ENCODE measurements at places on chromosomes 3 and 15.

- DNase-seq, result no peak
Observed at GRCh38 chr3:107410606-107411005, 33.4 kb downstream of the CCDC54 start.

- no peak for DNase-seq
Observed at GRCh38 chr3:47664519-47664918, 85.9 kb upstream of the CSPG5 start.

DNA sequence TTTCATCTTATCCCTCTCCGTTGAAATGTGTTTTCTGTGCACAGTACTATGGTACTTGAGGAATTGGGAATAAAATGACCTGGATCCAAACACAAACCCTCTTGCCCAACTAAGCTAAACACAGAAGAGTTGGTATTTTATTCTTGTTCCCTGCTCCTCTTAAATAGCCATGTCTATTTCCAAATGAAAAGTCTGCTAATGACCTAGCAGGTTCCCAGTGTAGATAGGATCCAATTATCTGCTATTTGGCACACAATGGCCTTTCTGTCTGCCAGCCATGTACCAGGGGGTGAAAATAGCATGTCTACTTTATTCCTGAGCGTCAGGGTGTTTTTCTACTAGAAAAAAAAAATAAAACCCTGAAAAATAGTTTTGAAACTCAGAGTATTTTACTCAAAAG is 657.0 kb upstream of the NAALADL2 start:
- no peak for DNase-seq

DNA sequence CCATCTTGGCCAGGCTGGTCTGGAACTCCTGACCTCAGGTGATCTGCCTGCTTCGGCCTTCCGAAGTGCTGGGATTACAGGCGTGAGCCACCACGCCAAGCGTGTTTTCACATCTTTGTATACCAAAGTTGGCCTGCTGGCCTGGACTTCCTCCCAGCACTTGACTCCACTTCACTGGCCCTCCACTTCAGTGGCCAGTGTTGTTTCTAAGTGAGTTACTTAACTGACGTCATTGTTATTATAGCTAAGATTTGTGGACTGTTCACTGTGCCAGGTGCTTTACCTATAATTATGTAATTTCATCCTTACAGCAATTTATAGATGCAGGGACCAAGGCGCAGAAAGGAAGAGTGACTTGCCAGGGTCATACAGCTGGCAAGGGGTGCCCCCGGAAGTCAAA is 52.0 kb downstream of the HRH1 start:
- DNase-seq, result no peak

DNA sequence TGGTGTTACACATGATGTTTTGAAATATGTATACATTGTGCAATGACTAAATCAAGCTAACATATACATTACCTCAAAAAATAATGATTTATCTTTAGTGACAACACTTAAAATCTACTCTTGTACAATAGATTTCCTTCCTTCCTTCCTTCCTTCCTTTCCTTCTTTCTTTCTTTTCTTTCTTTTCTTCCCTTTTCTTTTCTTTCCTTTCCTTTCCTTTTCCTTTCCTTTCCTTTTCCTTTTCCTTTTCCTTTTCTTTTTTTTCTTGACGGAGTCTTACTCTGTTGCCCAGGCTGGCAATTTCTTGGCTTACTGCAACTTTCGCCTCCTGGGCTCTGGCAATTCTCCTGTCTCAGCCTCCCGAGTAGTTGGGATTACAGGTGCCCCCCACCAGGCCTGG is 170.5 kb downstream of the NLGN1 start:
- no peak for DNase-seq

DNA sequence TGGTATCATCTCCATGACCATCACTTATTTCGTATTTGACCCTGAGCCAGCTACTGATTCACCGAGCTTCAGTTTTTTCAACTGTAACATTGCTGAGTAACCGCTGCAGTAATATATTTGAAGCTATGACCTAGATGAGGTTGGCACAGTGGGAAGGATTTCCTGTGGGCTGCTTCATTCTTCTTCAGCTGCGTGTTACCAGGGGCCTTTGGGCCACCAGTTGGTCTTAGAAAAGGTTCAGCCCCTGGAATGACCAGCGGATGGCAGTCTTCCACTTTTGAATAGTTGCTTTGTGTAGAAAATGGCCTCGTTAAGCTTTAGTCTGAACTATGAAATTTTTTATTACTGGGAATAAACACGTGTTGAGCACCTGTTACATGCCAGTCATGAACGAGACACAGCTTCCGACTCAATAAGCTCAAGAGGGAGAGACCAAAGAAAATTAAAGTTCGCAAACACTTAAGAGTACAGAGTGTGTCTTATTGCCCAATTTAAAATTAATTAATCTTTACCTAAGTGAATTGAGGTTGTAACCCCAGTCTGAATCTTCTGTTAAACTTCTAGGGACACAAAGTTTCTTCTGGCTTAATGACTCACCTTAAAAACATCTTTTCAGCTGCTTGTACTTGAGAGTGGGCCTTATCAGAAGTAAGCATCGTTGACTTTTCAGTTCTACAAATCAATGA is 57.6 kb upstream of the NR2E3 start:
- no peak for DNase-seq

- no peak for DNase-seq
Observed at GRCh38 chr15:45892182-45892581, 257.4 kb downstream of the SQOR start.

GRCh38 chr3:134449951-134450350 is 35.8 kb downstream of the ANAPC13 start:
- DNase-seq, result no peak

DNA sequence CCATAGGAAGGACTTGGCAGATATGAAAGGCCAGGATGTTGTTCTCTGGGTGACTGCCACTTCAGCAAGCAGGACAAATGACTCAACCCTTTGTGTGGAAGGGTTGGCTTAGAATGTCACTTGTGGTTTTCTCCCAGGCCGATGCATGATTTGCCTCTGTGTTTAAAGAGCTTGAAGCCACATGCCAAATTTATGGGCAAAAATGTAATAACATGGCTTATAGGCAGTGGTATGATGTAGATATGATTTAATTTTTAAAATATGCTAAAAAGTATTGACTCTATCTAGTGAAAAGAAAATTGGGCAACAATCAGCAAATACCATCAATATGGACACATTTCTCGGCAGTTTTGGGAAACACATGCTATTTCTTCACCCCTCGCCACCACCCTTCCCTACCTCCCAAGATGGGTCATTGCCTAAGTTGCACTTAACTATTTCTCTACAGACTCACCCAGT is 114.6 kb downstream of the CYP19A1 start:
- DNase-seq, result no peak

- DNase-seq, result no peak
Observed at GRCh38 chr15:67998599-67999133, 55.4 kb upstream of the PIAS1 start.

- no peak for DNase-seq
Observed at GRCh38 chr3:128276577-128277183, 123.4 kb downstream of the EEFSEC start.

- no peak for DNase-seq
Observed at GRCh38 chr15:76011627-76012551, at the start of gene NRG4. NRG4 (minus strand) TSS chr15:76012424; CDS start chr15:76011230, 1,194 bp downstream.

- DNase-seq, result no peak
Observed at GRCh38 chr3:142963516-142964448, at the start of gene PAQR9. PAQR9 (minus strand) TSS chr3:142963674; CDS start chr3:142963336, 338 bp downstream.

GRCh38 chr3:178088963-178089362 is 447.3 kb upstream of the KCNMB2 start:
- DNase-seq, result no peak

DNA sequence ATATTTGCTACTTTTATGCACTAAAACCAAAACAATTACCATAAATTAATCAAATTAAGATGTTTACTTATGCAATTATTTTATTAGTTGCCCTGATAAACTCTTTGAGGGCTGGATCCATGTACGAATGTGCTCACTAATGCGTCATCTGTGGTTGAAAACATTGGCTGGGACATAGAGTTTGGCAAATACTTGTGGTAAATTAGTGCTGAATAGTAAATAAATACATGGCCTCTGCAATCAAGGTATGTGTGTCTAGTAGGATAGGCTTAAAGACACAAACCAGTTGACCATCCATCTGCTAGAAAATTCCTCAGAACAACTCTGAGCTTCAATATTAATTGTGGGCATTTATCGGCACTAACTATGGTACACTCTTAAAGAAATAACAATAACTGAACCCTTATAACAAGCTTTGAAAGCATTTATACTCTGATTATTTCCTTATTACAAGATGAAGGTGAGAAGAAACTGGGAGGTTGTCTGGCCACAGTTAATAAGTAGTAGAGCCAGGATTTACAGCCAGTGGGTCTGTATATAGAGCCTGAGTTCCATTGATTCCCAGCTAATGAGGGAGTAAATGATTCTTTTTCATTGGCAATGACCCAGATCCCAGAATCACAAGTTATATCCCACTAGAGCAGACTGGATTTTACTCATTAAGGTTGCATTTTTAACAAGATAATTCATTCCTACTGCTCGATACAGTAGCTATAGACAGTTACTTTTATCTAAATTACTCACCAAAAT is 169.5 kb upstream of the CNTN6 start:
- DNase-seq, result no peak

GRCh38 chr3:189790658-189791057 is 159.5 kb downstream of the TP63 start:
- DNase-seq, result no peak

DNA sequence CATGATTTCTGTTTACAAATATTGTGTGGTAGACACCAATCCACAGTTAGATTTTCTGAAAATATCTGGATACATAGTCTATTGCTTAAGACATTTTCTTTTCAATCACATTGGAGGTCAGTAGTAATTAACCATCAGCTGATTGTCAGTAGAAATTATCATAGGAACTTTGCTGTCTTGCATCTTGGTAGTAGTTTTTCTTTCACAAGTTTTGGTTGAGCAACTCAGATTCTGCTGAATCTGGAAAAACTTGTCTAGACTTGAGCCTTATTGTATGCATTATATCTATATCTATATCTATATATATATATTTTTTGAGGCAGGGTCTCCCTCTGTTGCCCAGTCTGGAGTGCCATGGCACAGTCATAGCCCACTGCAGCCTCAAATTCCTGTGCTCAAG is 4.0 kb downstream of the RAB11A start:
- no peak for DNase-seq

DNA sequence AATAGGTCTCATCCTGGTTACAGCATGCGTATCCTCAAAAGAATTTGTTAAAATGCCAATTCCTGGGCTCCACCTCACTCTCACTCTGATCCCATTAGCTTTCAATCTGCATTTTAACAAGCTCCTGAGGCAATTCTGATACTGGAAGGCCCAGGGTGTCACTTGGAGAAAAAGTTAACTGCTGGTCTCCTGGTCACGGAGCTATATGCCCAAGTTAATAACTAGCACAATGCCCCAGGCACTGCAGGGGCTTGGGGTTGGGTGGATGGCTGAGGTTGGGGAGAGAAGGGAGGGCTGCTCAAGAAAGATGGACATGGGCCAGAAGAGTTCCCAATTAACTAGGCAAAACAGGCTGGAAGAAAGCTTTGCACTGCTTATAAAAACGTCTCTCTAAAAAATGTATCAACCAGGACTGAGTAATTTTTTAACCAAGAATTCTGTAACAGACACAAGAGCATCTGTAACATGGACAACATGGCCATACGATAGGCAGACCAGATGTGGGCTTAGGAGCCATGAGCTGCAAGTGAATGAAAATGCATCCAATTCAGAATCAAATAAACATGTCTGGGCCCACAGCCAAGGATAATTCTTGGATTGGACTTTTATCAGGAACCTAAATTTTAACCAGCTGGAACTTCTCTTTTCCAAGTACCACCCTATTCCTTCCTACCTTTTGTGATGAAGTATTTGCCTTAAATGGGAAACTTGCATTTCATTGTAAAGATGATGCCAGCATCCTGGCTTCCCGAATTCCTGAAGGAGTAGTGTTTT is 4.2 kb downstream of the IL17RD start:
- DNase-seq, result no peak

DNA sequence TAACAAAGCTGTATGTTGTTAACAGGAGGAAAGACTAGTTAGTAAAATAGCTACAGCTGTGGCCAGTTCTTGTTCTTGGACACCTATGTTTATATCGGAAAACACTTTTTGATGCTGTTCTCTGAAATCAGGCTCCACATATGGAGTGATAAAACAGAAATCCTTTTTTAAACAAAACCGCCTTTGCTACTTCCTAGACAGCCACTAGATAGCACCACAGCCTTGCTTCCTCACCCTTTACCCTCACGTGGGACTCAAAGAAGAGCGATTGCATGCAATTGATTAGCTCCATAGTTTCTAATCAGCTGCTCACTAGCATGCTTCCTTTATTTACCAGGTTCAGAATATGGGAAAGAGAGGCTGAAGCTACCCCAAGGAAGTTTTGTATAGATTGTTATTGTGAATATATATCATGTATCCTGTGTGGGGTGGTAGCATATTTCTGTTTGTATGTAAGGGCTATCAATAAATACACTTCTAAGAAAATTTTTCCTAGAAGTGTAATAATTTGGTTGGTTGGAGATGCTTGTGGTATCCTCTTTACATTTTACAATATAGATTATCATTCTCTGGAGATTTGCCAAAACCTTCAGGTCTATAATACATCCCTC is 4.3 kb upstream of the MTFMT start:
- no peak for DNase-seq

GRCh38 chr3:10228248-10228950 is 19.9 kb upstream of the TATDN2 start:
- DNase-seq, result no peak

- no peak for DNase-seq
Observed at GRCh38 chr3:14633819-14634424, 17.6 kb upstream of the CCDC174 start.

DNA sequence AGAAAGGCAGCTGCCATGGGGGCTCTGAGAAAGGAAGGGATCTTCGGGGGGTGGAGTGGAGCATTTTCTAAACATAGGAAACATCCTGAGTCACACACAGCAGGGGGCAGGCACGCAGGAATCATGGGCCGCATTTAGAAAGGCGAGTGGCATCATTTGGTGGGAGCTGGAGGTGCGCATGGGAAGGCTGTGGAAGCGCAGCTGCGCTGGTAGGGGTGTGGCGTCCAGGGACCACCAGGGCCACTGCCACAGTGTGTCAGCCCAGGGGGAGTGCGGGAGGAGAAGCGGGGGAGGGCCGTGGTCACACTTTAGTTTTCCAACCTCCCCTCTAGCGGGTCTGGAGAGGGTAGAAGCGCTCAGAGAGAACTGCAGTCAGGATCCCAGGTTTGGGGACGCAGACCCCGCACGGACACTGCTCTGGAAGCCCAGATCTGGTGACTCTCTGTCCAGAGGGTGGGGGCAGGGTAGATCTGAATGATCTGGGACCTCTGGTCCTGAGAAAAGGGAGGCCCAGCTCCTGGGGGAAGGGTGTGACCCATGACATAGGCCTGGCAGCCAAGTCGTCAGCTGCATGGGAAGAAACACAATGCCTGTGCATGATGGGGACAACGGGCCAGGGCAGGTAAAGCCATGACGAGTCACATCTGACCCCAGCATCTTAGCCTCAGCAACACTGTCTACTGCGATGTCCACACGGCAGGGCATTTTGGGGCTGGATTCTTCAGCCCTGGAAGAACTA is 88.0 kb upstream of the IQSEC1 start:
- no peak for DNase-seq

DNA sequence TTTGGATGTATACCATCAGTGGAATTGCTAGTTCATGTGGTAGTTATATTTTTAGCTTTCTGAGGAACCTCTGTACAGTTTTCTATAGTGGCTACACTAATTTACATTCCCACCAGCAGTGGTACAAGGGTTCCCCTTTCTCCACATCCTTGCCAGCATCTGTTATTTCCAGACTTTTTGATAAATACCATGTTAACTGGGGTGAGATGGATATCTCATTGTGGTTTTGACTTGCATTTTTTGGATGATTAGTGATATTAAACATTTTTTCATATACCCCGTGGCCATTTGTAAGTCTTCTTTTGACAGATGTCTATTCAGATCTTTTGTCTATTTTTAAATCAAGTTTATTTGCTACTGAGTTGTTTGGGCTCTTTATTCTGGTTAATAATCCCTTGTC is 455.6 kb upstream of the RARB start:
- no peak for DNase-seq

Data from activated B cell treated with CpG ODN at 0.5 μM for 24 hours (primary cell).